Keratinocyte (primary cell): ENCODE measurements at places on chromosomes 4 and X.

DNA sequence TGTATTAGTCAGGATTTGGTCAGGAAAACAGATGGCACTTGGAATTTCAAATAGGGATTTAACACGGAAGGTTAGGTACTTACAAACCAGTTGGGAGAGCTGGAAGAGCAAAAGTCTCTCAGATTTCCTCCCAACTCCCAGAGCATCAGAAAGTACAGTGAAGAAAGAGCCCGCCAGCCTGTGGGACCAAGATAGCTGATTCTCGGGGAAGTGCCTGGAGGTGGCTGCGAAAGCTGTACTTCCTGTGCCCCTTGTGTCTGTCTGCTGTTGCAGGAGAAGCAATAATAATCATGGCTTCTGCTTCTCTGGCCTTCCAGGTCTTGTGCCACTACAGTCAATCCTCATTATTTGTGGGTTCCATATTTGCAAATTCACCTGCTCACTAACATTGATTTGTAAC is 221.0 kb upstream of the BCOR start:
- no peak for DNase-seq
- no peaks in the 10 kb centered on the region for H3K4me1 ChIP-seq
- no peak overlapping the region for H3K4me3 ChIP-seq
- no peaks in the 10 kb centered on the region for H3K27me3 ChIP-seq
- no peaks in the 10 kb centered on the region for H3K36me3 ChIP-seq

GRCh38 chrX:25968920-25969319 is 169.2 kb upstream of the MAGEB18 start:
- peak; percentile 4 for DNase-seq
- H3K4me1 ChIP-seq: no peaks in the 10 kb centered on the region
- no peaks in the 10 kb centered on the region for H3K27me3 ChIP-seq
- H3K27ac ChIP-seq: no peak overlapping the region
- H3K36me3 ChIP-seq: no peaks in the 10 kb centered on the region

DNA sequence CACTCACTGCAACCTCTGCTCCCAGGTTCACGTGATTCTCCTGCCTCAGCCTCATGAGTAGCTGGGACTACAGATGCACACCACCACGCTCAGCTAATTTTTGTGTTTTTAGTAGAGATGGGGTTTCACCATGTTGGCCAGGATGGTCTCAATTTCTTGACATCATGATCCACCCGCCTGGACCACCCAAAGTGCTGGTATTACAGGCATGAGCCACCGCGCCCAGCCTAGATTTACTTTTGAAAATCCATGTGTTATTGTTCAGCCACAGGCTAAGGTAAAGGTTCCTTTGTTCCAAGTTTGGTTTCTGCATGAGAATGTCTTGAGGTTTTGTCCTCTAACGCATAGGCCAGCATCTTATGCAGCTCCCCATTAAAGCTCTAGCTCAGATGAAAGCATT is 371.6 kb downstream of the DMD start:
- no peaks in the 10 kb centered on the region for H3K27me3 ChIP-seq
- no peaks in the 10 kb centered on the region for H3K36me3 ChIP-seq
- no peak overlapping the region for H3K4me3 ChIP-seq
- no peaks in the 10 kb centered on the region for H3K4me1 ChIP-seq
- H3K27ac ChIP-seq: no peak overlapping the region

DNA sequence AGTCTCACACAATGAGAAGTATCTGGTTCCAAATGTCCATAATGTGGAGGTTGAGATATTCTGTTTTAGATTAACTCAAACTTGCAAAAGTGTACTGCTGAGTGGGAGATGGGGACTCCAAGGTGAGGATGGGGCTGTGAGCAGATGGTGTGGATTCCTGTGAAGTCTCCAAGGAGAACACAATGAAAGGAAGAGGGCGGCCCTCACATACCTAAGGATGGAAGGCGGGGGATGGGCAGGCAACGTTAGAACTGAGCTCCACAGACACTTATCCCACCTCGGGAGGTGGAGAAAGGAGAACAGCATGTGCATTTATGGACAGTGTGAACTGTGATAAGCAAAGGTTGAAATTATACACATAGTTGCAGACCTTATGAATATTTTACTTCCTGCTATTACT is 9.9 kb upstream of the SPATA4 start:
- no peak overlapping the region for H3K4me3 ChIP-seq
- H3K36me3 ChIP-seq: no peaks in the 10 kb centered on the region
- no peak overlapping the region for H3K27ac ChIP-seq
- H3K27me3 ChIP-seq: peaks cover 11% of the 10 kb centered on the region
- no peak for DNase-seq
- H3K4me1 ChIP-seq: no peaks in the 10 kb centered on the region

DNA sequence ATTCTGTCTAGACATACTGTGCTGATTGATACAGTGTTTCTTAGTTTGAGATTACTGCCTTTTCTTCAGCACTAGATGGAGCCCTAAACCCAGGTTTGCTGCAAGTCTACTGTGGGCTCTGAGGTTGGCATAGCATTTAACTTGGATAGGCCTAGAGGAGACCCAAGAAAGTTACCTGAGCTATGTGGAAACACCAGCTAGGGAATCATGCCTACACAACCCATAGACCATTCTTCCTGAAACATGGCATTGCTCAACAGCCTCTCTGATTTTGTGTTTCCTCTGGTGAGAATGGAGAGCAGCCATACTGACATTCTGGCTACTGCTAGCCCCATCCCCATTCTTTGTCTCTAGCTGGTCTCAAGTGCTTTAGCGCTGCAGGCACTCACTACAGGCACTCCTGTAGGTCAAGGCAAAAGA is 287.7 kb upstream of the PCDH18 start:
- H3K4me3 ChIP-seq: no peak overlapping the region
- no peaks in the 10 kb centered on the region for H3K4me1 ChIP-seq
- no peaks in the 10 kb centered on the region for H3K36me3 ChIP-seq
- peak; percentile 21 for DNase-seq
- H3K27ac ChIP-seq: no peak overlapping the region
- no peaks in the 10 kb centered on the region for H3K27me3 ChIP-seq

DNA sequence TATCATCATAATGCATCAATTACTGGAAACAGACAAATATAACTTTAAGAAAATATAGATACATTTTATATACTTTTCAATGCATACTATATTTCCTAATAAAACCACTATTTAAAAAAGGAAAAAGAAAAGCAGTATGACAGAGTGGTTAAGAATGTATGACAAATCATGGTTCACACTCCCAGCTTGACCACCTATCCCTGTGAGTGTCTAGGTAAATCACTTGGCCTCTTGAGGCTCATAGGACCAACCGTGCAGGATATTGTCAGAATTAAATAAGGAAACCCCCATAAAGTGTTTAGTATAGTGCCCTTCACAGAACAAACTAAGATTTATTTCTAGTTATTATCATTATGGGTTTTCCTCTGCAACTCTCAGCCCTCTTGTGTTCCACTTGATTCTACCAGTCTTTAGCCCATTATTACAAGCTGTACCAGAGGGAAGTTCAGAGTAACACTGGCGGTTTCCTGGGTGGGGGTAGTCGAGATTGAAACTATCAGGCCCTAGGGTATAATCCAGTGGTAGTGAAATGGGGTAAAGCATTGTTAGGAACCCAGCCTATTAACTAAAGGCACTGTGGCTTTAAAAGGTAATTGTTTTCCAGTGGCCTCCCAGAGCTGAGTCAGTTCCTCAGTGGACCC is 55.5 kb upstream of the PAK3 start:
- peaks cover 2% of the 10 kb centered on the region for H3K27me3 ChIP-seq
- no peak overlapping the region for H3K4me3 ChIP-seq
- DNase-seq: no peak
- peaks cover 3% of the 10 kb centered on the region for H3K4me1 ChIP-seq
- H3K36me3 ChIP-seq: no peaks in the 10 kb centered on the region

- H3K27me3 ChIP-seq: no peaks in the 10 kb centered on the region
- H3K4me1 ChIP-seq: no peaks in the 10 kb centered on the region
- H3K27ac ChIP-seq: no peak overlapping the region
Measured at GRCh38 chr4:98377559-98377958, 116.4 kb downstream of the RAP1GDS1 start.

DNA sequence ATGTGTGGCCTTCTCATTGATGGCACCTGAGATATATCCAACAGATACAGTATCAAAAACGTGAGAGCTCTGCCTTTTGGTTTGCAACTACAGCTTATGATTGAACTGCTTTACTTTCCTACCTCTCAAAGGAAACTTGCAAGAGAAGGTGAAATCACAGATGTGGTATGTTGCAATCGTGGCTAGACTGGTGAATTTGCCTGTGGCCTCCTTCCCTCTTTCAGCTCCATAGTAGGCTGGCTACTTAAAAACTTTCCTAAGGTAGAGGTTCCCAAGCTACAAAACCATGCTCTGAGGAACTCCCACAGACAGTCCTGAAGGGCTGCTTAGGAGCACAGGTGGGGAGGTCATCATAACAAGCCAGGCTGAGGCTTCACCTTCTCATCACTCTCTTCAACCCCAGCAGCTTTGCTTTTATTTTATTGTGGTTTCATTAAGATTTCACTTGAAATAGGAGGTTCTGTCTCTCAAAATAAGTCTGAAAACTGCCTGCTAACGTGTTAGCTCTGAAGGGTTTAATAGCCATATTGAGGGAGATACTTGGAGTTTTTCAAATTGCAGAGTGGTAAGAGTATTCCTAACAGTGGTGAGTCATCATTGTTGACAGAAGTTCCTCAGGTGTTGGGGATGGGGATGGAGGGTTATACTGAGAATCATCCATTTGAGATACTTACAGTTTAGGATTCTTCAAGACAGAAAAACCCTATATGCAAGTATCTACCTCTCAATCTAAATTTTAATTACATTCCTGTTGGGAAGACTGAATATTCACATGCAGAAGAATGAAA is 93.5 kb upstream of the UCP1 start:
- H3K4me3 ChIP-seq: no peak overlapping the region
- DNase-seq: no peak
- H3K36me3 ChIP-seq: no peaks in the 10 kb centered on the region
- H3K27ac ChIP-seq: no peak overlapping the region

GRCh38 chr4:5960252-5960880 is 57.9 kb downstream of the C4orf50 start:
- H3K4me3 ChIP-seq: no peak overlapping the region
- peaks cover 13% of the 10 kb centered on the region for H3K27me3 ChIP-seq
- no peak overlapping the region for H3K27ac ChIP-seq
- DNase-seq: no peak
- no peaks in the 10 kb centered on the region for H3K4me1 ChIP-seq
